Aorta (tissue), 5 donors: ENCODE measurements at places on chromosomes 2 and 18. TPM values are rescaled to one million over a fixed set of nuclear protein-coding genes. Genes with fewer than 3 reads are reported as not detected.

The TRABD2A gene
- 2.2 TPM for total RNA-seq

The MYL1 gene
- not detected for total RNA-seq

- DNase-seq = no peak
These were observed 20.1 kb downstream of the ST8SIA5 start for GRCh38 chr18:46736736-46737135.

The IL1RL2 gene
- total RNA-seq = 0.54 TPM

DNA sequence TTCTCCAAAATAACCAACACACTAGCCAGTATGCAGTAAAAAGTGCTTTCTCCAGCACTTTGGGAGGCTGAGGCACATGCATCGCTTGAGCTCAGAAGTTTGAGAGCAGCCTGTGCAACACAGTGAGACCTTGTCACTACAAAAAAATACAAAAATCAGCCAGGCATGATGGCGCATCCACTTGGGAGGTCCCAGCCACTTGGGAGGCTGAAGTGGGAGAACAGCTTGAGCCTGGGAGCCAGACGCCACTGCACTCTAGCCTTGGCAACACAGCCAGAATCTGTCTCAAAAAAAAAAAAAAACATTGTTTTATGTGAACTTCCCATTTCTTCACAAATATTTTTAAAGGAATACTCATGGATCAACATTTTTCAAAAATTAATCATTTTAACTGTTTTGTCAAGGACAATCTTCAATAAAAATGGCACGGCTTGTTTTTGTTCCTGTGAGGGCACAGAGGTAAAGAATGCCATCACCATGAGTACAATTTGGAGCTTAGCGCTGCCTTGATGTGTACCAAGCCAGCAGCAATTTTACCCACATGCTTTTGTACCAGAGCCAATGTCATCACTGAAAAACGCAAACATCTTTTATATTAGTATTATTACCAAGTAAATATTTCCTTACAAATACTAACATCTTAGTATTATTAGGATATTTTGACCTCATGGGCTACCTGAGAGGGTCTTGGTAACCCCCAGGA lies 26.7 kb downstream of the RAB1A start:
- no peak for DNase-seq

The WIPF1 gene
- total RNA-seq = 107 TPM

GRCh38 chr18:10942998-10943397 lies 206.4 kb downstream of the PIEZO2 start:
- no peak for DNase-seq

The DLGAP1 gene
- 6.2 TPM for total RNA-seq

GRCh38 chr18:32175265-32175664 lies 14.6 kb upstream of the MEP1B start:
- DNase-seq = no peak

- DNase-seq = no peak
These were observed 93.3 kb downstream of the THSD7B start for GRCh38 chr2:136858656-136859055.

- peak; percentile 76 for DNase-seq
These were observed 68.8 kb downstream of the ADI1 start for GRCh38 chr2:3450385-3451010.

DNA sequence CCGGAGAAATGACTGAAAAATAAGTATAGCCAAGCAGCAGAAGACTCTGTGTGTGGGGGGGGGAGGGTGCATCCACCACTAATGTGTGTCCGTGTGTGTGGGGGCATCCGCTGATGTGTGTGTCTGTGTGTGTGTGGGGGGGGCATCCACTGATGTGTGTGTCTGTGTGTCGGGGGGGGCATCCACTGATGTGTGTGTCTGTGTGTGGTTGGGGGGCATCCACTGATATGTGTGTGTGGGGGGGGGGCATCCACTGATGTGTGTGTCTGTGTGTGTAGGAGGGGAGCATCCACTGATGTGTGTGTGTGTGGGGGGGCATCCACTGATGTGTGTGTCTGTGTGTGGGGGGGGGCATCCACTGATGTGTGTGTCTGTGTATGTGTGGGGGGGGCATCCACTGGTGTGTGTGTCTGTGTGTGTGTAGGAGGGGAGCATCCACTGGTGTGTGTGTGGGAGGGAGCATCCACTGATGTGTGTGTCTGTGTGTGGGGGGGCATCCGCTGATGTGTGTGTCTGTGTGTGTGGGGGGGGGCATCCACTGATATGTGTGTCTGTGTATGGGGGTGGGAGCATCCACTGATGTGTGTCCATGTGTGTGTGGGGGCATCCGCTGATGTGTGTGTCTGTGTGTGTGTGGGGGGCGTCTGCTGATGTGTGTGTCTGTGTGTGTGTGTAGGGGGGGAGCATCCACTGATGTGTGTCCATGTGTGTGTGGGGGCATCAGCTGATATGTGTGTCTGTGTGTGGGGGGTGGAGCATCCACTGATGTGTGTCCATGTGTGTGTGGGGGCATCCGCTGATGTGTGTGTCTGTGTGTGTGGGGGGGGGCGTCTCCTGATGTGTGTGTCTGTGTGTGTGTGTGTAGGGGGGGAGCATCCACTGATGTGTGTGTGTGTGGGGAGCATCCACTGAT lies 125.0 kb downstream of the NFATC1 start:
- DNase-seq = no peak

- DNase-seq = no peak
These were observed 6.1 kb upstream of the ST6GAL2 start for GRCh38 chr2:106892048-106892447.

The LIMS3 gene
- total RNA-seq = 16.6 TPM

DNA sequence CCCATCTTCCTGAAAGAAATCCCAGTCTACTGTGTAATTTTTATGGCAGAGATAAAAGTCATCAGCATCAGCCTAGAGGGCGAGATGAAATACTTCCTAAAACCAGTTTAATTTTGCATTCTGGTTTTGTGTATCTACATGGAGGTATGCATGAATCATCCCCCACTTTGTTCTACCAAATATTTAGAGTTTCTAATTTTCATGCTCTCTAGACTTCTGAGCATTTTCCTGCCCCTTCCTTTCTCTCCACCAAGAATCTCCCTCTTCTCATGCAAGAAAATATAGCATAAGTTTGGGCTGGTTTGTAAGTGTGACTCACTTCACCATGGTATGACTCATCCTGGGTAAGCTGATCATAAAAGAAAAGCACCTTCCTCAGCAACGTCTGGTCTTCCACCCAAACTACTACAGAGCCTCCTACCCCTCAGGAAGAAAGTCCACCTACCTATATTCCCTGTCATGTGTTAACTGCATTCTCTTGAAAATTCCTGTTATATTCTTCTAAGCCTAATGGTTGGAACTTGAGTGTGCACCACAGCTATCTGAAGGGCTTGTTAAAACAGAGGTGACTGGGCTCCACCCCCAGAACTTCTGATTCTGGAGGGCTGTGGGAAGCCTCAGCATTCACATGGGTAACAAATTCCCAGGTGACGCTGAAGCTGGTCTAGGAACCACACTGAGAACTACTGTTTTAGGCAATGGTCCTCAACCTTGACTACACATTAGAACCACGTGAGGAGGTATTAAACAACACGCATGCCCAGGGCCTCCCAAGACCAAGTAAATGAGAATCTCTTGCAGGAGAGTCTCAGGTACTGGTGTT lies 37.4 kb upstream of the RAPGEF4 start:
- no peak for DNase-seq

GRCh38 chr2:105373895-105374401 lies 24.9 kb downstream of the FHL2 start:
- no peak for DNase-seq

DNA sequence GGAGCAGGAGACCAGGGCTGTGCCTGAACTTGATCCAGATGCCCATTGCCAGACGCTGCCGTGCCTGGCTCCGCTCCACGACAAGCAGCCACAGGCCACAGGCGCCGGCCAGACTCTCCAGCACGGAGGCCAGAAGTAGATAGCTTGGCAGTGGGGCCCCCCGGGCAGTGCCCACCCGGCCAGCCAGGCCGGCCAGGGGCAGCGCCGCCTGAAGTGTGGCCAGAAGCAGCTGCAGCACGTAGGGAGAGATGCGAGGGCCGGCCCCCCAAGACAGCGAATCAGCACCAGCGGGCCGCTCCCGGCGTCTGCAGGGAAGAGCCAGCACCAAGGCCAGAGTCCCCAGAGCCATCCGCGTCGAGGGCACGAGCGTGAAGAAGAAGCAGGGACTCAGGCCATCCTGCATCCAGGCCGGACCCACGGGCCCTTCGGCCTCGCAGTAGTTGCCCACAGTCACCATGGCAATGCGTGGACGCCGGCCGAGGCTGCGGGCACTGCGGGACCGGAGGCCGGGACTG lies 484 bp downstream of the ABCB6 start:
- DNase-seq = peak; percentile 86

The DPYSL5 gene
- total RNA-seq = not detected

The NEMP2 gene
- total RNA-seq = 8.0 TPM

GRCh38 chr2:25414781-25415180 lies 73.1 kb upstream of the DNMT3A start:
- no peak for DNase-seq

DNA sequence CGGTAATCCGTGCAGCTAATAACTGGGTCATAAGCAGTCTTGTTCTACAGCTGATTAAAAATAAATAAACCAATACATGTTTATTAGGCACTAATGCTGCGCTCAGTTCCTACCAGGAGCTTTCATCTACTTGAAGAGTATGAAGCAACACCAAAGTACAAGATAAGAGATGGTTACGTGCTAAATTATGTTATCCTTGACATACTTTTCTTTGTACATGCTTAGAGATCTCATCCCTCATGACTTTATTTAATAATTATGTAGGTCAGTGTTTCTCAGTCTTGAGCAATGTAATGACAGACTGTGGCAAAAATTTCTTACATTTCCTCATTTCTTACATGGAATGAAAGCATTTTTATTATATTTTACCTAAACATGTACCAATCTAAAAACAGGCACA lies 54.6 kb upstream of the COBLL1 start:
- DNase-seq = no peak

DNA sequence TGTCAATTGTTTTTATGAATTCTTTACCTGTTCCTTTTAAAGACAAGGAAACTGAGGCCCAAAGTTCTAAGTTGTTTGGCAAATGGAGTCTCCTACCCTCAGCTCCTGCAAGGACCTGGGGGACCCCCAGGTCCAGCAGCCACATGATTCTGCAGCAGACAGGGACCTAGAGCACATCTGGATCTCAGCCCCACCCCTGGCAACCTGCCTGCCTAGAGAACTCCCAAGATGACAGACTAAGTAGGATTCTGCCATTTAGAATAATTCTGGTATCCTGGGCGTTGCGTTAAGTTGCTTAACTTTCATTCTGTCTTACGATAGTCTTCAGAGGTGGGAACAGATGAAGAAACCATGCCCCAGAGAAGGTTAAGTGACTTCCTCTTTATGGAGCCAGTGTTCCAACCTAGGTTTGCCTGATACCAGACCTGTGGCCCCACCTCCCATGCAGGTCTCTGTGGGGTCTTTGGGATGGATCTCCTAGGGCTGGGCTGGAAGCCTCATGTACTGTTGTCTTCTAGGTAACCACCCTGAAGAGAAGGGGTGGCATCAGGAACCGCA lies 5.6 kb upstream of the CENPA start:
- no peak for DNase-seq

GRCh38 chr18:12703664-12704063 lies 822 bp downstream of the PSMG2 start:
- no peak for DNase-seq

The SERPINB12 gene
- not detected for total RNA-seq

GRCh38 chr2:217656316-217656715 lies 346.5 kb downstream of the TNS1 start:
- no peak for DNase-seq

The RASGRP3 gene
- total RNA-seq = 12.8 TPM

GRCh38 chr18:57841568-57841967 lies 38.5 kb upstream of the ATP8B1 start:
- no peak for DNase-seq
